HEK293T (cell line): ENCODE measurements at places on chromosomes 6 and 20.

DNA sequence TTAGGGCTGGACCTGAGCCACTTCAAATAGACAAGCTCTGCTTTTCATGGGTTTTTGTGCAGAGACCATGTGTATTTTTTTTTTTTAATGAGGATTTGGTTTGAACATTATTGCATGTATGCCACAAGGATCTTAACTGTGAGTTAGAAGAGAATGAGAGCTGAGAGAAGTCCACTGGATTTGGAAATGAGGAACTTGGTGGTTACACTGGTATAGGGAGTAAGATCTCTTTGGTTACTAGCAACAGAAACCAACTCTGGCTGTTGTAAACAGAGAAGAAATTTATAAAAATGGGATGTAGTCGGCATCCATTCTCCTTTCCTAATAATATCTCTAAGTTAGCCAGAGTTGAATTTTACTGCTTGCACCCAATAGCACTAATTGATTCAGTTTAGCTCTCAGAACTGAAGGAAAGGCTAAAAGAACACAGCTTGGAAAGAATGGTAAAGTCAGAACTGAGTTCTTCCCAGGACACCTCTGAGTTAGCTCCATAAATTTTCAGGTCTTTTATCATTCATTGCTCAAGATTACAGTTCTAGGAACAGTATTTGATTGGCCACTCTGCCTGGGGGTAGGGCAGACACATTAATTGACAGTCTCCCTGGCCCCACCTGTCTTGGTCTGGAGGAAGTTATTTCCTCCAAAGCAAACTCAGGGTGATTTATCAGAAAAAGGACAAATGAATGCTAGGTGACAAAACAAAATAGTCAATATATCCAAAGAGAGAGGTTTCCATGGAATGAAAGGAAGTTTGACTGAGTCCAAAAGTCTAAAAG, 3.9 kb upstream of the WFDC2 start:
- DNase-seq: no peak

GRCh38 chr20:50286174-50286511, 95.5 kb downstream of the CEBPB start:
- DNase-seq: no peak

DNA sequence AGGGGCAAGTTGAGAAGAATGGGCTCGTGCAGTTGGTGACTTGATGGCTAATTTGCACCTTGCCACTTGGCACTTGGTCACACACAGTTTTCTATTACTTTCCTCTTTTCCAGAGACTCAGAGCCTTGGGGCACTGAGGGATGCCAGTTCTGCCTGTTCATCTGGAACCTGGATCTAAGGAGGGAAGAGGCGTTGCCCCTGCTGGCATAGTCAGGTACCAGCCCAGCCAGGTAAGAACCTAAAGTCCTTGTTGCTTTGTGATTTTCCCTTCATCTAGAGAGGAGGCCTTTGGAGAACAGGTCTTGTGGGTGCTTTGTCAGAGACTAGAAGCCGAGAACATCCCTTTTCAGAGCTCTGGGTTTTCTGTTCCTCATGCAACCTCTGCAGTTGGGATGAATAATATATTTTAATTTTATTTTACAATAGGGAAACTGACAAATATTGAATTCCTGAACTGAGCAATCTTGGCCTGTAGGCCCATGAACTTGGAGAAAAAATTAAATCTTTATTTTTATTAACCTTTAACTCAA, 11.4 kb downstream of the SYTL3 start:
- DNase-seq: no peak

GRCh38 chr6:15620611-15621010, 42.2 kb downstream of the DTNBP1 start:
- no peak for DNase-seq

DNA sequence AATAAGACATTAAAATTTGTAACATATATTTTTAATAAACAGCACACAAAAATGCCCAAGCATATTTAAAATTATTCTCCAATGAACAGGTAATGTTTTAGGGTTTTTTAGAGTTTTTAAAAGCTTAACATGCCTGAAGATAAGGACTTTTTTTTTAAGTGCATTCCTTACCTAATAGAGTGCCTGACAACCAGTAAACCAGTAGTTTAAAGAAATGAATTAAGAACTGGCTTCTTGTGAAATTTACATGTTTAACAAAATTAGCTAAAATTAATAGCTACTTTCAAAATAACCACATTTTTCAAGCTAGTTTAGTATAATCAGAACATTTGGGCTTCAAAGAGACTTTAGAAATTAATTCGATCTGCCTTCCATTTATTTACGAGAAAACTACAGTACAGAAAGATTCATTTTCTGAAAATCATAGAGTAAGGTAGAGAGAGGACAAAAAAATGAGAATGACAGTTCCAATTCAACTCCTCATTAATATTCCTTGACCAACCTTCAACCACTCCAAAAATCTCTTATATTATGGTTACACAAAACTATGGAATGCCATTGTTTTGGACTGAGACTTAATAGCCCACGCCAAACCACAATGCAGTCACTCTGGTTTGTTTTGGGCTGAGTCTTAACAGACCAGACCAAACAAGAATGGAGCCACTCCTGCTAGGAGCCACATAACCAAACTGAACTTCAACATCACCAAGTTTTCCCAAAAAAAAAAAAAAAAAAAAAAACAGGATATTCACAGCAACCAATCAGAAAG, 5.7 kb upstream of the PLN start:
- DNase-seq: no peak

GRCh38 chr20:1894951-1895673, at the start of gene SIRPA:
Gene SIRPA (plus strand): TSS chr20:1895407. CDS start chr20:1895448, 41 bp downstream.
- DNase-seq: peak; percentile 56

GRCh38 chr6:111758608-111759329, 114.5 kb downstream of the FYN start:
- no peak for DNase-seq

GRCh38 chr6:112332274-112332673, 14.9 kb upstream of the RFPL4B start:
- no peak for DNase-seq

DNA sequence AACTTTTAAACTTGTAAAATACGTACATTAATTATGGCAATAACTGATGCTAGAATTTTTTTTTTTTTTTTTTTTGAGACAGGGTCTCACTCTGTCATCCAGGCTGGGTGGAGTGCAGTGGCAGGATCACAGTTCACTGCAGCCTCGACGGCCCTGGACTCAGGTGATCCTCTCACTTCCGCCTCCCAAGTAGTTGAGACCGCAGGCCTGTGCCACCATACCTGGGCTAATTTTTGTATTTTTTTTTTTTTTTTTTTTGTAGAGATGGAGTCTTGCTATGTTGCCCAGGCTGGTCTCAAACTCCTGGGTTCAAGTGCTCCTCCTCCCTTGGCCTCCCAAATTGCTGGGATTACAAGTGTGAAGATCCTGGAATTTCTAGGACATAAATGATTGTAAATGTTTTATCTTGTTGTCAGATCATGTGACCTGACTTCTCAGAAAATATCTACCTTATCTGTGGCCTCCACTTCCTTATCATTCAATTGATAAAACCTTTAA, 2.2 kb upstream of the CD2AP start:
- DNase-seq: no peak

DNA sequence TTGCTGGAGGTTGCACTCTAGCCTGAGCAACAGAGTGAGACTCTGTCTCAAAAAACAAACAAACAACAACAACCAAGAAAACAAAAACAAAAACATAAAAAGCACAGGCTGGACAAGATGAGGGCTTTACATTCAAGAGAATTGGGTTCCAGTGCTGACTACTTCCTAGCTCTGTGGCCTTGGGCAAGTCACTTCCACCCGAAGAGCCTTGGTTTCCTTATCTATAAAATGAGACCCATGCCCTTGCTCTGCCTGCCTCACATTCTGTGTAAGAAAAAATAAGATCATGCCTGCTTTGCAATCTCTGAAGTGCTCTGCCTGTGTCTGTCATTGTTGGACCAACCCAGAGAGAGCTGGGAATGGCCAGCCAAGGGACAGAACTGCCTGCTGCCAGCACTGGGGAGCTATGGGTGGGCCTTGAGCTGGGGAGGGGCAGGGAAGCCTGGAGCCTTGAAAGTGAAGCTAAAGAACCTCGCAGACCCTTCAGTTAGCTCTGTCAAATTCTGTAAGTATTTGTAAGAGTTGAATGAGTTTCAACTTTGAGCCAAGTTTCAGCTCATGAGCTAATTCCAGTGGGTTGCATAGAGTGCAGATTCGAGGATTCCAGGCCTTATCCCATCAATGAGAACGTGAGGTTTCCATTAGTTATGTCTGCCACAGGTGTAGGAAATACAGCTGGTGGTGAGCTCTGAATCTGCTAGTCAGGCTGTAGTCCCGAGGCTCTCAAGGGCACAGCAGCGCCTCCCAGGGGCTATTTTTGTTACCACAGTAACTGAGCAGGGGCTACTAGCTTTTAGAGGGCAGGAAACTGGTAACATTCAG, 93.2 kb downstream of the DLGAP4 start:
- DNase-seq: peak; percentile 80

DNA sequence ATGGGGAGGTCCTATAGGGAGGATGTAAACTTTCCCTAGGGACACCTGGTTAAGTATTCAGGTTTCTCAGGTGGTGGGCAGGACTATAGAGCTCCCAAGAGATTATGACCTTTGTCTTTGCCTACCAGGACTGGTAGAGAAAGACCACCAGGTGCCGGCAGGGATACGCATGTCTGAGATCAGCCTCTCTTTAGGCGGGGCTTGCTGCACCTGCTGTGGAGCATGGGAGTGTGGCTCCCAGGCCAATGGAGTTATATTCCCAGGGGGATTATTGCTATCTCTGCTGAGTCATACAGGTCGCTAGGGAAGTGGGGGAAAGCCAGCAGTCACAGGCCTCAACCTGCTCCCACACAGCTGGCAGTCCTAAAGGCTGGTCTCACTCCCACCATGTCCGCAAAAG, 280.5 kb upstream of the MMS22L start:
- no peak for DNase-seq

DNA sequence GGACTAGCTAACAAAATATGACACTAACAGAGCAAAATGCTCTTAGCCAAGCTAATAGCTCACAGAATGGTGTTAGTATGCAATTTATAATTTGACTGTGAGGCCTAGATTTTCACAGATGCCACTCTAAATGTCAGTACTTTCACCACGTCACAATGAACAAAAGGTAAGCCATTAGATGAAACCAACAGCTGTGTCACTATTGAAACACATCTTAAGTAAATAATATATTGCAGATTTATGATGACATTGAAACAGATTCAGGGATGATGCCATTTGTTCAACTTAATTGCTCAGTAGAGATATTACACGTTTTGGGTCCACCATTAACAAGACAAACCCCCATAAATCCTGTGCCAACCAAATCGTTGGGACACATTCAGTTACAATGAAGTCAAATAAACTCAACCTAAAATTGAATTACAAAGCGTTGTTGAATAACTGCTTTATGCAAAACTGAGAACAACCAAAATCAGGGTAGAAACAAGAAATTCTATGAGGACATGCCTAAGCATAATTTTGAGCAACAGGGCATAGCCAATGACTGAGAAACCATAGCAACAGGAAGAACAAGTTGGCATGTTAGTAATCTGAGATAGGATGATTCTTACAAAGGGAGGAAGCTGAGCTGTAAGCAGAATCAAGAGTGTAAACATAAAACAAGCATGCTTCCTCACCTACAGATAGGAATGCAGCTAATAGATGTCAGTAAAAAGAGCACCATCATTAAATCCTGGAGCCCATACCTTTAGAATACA, 85.6 kb upstream of the KHDRBS2 start:
- no peak for DNase-seq

GRCh38 chr20:38178065-38178491, 13.0 kb upstream of the TGM2 start:
- DNase-seq: no peak

GRCh38 chr20:399182-399707, 8.9 kb upstream of the RBCK1 start:
- DNase-seq: no peak

GRCh38 chr6:107594736-107595135, 104.8 kb downstream of the SOBP start:
- DNase-seq: no peak

- DNase-seq: peak; percentile 7
Measured at GRCh38 chr20:2780948-2781347, 19.5 kb downstream of the CPXM1 start.

GRCh38 chr6:156121973-156122372, 655.2 kb upstream of the ARID1B start:
- DNase-seq: no peak

DNA sequence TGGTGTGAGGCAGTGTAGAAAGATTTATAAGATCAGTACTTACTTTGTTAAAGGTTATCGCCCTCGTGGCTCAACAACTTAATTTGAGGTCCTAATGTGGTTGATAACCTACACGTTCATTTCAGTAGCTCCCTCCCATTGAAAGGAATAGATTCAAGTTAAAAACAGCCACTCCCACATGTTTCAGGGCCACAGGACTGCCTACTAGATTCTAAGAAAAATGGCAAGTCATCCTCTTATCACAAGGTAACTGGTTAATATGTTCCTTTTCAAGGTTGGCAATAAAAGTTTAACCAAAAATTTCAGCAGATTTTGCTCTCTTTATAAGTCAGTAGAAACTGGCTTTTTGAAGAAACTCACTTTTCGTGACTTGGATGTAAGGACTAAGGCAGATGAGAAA, 17.1 kb downstream of the GSTA2 start:
- DNase-seq: no peak

DNA sequence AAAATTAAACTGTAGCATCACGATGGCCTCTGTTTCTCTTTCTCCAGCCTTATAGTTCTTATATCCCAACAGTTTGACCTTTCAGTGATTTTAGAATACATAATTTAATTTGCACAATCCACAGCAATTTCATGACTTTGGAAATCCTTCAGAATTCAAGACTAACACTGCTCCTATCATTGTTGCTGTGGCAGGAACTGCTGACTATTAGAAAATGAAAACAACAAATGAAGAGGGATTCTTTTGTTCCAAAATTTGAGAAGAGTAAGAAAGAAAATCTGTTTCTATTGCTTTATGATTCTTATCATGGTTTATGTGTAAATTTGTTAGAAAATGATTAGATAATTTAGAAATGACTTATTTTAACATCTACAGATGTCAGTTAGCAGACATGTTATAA, 604.0 kb upstream of the ADGRB3 start:
- no peak for DNase-seq

- no peak for DNase-seq
Measured at GRCh38 chr6:21505574-21505990, 88.0 kb upstream of the SOX4 start.

- DNase-seq: no peak
Measured at GRCh38 chr6:131281471-131282270, 146.4 kb downstream of the AKAP7 start.
